ENCODE measurements at places on chromosomes 4 and X. TPM values are rescaled to one million over a fixed set of nuclear protein-coding genes. Genes with fewer than 3 reads are reported as not detected.

GRCh38 chrX:20965270-20966044 is 408.8 kb upstream of the CNKSR2 start:
- no peak for DNase-seq

GRCh38 chrX:118526149-118526548 is 30.5 kb downstream of the DOCK11 start:
- no peak for DNase-seq

DNA sequence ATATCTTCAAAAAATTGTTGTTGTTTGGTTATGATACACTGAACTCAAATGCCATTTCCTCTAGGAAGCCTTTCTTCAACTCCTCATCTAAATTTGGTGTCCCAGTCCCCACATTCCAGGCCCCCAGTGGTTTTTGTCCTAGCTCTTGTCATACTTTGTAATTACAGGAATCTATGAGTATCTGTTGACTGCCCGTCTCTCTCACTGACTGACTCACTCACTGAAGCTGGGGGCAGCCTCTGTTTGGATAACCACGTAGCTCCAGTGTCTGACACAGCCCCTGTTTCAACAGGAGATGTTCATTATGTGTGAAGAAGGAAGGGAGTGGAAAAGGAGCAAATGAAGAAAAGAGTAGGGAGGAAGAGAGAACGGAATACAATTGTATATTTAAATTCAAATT is 284.1 kb upstream of the TENM3 start:
- DNase-seq, result peak; percentile 89

DNA sequence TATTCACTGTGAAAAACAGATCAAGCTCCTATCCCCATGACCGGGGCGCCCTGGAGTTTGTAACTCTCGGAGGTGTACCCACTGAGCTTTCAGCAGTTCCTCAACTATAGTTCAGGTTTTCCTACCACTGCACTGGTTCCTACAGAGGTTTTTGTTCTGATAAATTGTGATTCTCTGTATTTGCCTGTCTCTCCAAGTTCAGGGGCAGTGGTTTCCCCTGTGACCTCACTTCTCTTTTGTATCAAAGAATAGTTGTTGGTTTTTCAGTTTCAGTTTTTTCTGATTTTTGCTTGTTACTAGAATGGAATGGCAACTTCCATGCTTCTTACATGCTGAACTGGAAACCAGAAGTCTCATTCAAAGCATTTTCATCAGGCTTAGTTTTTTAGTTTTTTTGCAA is 56.8 kb upstream of the PLS3 start:
- DNase-seq, result no peak

- peak; percentile 70 for DNase-seq
Measured at GRCh38 chrX:18702362-18703195, 4.9 kb upstream of the PPEF1 start.

Gene SPARCL1
- not detected for polyA plus RNA-seq
